ENCODE measurements at places on chromosomes 11 and 22.

DNA sequence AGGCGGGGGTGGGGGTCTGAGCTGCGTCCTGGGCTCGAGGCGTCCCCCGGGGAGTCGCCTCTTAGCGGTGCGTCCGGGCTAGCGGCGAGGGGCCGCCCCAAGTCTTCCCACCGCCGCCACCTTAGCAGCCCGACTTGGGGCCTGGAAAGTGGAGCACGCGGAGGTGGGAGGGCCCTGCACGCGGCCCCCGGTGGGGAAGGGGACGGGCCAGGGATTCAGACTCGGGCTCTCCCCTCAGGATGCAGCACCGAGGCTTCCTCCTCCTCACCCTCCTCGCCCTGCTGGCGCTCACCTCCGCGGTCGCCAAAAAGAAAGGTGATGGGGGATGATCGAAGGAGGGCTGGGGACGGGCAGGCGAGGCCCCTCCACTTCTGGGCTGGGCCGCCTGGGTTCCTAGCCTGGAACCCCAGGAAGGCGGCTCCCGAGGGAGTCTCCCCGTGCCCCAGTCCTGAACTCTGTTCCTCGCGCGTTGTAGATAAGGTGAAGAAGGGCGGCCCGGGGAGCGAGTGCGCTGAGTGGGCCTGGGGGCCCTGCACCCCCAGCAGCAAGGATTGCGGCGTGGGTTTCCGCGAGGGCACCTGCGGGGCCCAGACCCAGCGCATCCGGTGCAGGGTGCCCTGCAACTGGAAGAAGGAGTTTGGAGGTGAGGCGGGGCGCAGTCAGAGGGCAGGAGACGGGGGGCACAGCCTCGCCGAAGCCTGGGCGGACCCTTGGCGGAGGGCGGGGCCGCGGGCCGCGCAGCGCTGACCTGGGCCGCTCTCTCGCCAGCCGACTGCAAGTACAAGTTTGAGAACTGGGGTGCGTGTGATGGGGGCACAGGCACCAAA lies 563 bp downstream of the MDK start:
- DNase-seq, result peak; percentile 55

DNA sequence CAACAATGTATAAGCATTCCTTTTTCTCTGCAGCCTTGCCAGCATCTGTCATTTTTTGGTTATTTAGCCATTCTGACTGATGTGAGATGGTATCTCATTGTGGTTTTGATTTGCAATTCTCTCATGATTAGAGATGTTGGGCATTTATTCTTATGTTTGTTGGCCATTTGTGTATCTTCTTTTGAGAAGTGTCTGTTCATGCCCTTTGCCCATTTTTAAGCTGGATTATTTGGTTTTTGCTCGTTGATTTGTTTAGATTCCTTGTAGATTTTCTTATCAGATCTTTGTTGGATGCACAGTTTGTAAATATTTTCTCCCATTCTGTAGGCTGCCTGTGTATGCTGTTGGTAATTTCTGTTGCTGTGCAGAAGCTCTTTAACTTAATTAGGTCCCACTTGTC lies 259.6 kb upstream of the SESN3 start:
- DNase-seq, result no peak

GRCh38 chr11:61693922-61694601 lies 13.9 kb downstream of the DAGLA start:
- DNase-seq, result no peak

- no peak for DNase-seq
Observed at GRCh38 chr11:61838501-61838900, 10.4 kb downstream of the FADS2 start.

- no peak for DNase-seq
Observed at GRCh38 chr11:36060926-36061325, 117.1 kb downstream of the LDLRAD3 start.

DNA sequence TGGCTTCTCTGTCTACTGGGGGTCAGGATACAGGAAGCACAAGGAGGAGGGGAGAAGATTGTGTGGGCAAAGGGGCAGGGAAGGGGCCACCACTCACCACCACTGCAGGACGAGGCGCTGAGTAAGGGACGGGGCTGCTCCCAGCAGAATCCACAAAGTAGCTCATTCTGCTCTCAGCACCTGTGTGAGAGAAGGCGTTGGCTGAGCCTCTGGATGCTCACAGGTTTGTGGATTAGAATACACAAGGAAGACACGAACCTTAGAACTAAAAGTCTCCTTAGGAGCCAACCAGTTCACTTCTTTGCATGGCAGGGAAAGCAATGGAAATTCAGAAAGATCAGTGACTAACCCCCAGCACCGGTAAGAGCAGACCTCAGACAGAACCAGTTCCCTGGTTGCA lies 14.4 kb downstream of the ETS1 start:
- no peak for DNase-seq

- no peak for DNase-seq
Observed at GRCh38 chr11:69374946-69375310, 81.0 kb downstream of the MYEOV start.

- peak; percentile 73 for DNase-seq
Observed at GRCh38 chr11:125874556-125875124, 12.8 kb upstream of the HYLS1 start.

- no peak for DNase-seq
Observed at GRCh38 chr11:100872951-100873740, 186.1 kb downstream of the ARHGAP42 start.

Data from endothelial cell (in vitro differentiated cells).